Colonic mucosa (tissue), 4 donors: ENCODE measurements at places on chromosomes 11 and 22. TPM values are rescaled to one million over a fixed set of nuclear protein-coding genes. Genes with fewer than 3 reads are reported as not detected.

DNA sequence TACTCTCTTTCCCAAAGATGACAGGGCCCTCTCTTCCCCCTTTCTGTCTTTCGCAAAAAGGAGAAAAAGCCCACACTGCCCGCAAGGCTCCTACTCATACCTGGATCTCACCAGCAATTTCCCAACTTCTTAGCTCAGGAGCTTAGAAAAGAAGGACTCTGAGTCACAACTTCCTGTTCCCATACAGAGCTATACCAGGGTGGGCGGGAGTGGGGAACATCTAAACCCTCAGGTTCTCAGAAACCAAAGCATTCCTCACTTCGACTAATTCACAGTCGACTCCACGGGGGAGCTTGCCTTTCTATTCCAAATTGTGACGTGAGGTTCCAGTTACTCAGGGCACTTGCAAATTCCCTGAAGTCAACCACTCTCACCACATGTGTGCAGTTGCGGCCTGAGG, 61.9 kb downstream of the MTNR1B start:
- no peak for DNase-seq

DNA sequence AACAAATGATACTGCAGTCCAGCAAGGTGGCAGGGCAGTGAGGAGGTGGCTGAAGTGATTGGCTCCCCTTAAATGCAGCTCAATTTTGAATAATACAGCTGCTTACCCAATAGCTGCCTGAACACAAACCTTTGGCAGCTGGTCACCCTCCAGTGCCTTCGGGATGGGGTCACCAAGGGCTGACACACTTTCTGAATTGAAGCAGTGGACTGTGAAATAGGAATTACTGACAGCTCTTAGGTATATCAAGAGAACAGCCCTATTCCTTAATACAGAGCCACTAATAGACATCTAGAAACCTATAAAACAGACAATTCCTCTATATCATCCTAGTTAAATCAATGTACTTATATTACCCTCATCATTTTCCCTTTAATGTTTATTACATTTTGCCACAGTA, 474.2 kb upstream of the KIRREL3 start:
- no peak for DNase-seq

- DNase-seq, result no peak
Measured at GRCh38 chr22:39456522-39457197, at the start of gene MGAT3. MGAT3 (plus strand) TSS chr22:39457012; CDS start chr22:39487348, 30,336 bp downstream.

DNA sequence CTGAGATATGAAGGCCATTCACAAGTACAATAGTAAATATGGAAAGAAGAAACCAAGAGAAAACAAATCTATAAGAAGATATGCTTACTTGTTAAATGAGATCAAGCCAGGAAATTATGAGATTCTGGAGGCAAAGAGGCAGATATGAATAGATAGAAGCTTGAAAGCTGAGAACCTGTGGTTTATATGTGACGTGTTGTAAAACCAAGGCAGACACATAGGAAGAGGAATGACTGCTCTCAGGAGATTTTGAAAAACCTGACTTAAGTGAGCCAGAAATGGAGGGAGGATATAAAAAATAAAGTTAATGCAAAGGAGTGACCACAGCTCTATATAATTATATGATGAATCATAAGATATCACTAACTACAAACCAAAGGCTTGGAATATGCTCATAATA, 1160.5 kb upstream of the CNTN5 start:
- no peak for DNase-seq

DNA sequence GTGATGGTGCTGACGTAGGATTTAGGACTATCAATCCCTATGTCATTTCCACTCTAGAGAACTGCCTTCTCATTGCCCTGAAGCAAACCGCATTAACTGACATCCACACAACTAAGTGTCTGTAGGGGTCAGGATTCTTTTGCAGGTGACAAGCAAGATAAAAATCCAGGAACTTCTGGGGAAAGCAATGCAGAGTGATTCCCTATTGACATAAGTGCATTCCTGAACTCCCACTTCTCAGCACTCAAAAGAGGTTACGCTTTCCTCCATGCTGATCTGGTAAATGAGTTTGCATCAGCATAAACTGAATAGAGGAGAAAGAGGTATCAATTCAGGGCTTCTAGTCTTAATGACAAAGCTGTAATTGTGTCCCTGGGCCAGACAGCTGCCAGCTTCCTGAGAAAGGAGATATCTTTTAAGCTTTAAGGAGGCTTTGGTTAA, 224.6 kb upstream of the ISX start:
- no peak for DNase-seq

GRCh38 chr11:113626736-113627135, 79.4 kb downstream of the TMPRSS5 start:
- no peak for DNase-seq

DNA sequence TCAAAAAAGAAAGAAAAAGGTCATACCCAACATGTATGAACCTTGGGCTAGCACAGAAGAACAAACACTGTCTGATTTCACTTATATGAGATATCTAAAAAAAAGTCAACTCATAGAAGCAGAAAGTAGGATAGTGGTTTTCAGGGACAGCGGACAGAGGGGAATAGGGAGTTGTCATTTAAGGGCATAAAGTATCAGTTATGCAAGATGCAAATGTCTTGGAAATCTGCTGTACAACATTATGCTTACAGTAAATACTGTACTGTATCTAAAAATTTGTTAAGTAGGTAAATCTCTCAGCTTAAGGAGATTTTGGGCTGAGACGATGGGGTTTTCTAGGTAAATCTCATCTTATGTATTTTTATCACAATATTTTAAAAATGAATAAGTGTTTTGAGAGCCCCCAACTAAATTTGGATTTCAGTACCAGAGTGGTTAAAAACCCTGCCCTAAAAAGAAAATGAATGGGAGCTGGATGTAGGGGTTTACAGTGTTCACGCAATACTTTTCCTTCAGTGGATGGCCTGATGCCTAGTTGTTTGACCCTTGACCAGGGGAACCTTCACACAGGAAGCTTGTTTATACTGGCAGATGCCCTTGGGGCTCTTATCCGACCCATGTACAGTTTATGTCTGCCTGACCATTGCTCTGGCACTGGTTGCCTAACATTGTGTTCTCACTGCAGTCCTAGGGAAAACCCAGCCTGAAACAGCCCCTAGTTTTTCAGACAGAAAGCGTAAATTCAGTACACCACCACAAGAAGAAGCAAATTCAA, 34.8 kb downstream of the SLC22A9 start:
- DNase-seq, result no peak

- DNase-seq, result peak; percentile 66
Measured at GRCh38 chr11:19679952-19680828, 32.4 kb upstream of the NAV2 start.

GRCh38 chr11:134667175-134667500, 255.1 kb upstream of the B3GAT1 start:
- DNase-seq, result no peak

DNA sequence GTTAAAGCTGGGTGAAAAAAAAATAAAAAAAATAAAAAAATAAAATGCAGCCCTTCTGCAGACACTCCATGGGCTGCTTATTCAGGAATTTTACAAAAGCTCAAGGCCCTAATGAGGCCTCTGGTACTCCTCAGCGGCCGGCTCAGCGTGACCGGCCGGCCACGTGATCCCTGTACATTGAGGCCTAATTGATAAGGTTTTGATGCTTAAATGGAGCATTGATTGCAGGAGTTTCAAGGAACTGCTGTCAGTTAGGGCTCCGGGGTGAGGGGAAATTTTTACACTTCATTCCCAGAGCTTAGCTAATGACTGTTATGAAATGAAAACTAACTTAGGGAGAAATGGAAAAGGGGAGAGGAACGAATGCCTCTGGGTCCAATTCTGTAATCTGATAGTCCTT, 368.8 kb upstream of the KIRREL3 start:
- no peak for DNase-seq

DNA sequence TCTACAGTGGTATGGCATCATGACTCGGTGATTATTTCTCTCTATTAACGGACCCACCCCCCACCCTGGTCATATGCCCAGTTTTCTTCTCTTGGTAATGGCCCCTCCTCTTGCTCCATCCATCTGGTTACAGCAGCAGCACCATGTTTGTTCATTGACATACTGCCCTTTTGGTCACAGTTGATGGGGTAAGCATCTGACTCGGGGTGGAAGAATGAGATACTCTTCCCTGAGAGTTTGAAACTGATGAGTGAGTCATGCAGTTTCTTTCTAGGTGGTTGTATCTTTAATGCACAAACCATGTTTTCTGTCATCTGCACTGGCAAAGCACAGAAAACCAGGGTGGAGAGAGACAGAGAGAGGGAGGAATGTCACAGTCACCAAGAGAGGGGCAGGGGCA, 126.0 kb downstream of the SYN3 start:
- DNase-seq, result no peak

- no peak for DNase-seq
Measured at GRCh38 chr22:21978564-21979386, 3.8 kb downstream of the TOP3B start.

DNA sequence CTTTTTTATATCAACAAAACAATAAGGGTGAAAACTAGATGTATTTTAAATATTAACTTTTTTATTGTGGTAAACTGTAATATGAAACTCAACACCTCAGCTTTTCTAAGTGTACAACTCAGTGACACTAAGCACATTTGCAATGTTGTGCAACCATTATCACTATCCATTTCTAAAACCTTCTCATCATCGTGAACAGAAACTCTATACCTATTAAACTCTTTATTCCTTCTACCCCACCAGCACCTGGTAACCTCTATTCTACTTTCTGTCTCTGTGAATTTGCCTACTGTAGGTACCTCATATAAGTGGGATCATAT, 9.4 kb downstream of the HORMAD2 start:
- no peak for DNase-seq

- peak; percentile 67 for DNase-seq
Measured at GRCh38 chr11:32894149-32894827, 1.7 kb downstream of the QSER1 start.

DNA sequence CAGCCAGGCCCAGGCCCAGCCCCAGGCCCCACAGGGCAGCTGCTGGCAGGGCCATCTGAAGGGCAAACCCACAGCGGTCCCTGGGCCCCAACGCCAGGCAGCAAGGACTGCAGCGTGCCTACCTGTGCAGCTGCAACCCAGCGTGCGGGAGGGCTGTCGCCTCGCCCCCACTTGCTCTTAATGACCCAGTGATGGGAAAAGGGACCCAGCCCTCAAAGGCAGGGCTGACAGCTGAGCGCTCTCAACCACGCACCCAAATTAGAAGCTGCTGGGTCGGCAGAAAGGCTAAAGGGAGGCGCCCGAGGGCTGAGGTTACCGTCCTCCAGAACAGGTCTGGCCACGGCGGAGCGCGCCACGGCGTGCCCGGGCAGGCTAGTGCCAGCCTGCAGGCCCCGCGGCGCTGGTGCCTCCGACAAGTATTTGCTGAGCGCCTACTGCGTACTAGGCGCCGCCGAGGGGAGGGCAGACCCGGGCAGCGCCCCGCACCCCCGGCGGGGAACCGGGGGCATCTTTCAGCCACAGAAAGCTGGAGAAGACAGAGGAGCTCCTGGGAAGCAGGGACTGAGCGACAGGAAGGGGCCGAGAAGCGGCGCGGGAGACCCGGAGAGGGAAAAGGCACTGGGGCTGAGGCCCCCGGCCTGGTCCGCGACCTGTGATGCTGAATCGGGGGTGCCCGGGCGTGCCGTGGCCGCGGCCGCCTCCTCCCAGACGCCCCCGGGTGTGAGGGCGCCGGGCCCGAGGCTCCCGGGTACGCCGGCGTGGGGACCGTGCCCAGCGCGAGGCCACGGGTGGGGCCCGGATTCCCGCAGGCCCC, 773 bp downstream of the HRAS start:
- DNase-seq, result no peak

GRCh38 chr22:36301851-36302250, 48.9 kb downstream of the APOL1 start:
- DNase-seq, result no peak

GRCh38 chr11:82924522-82925224, 23.1 kb downstream of the DDIAS start:
- no peak for DNase-seq

GRCh38 chr11:80613655-80614054, 1172.8 kb upstream of the TENM4 start:
- DNase-seq, result no peak

MMP11 gene
- 4.5 TPM for total RNA-seq

CHADL gene
- 1.8 TPM for total RNA-seq

APOA4 gene
- total RNA-seq, result not detected

MB gene
- total RNA-seq, result 2.9 TPM

C22orf42 gene
- not detected for total RNA-seq

CRYBB1 gene
- not detected for total RNA-seq

MISFA gene
- total RNA-seq, result 2.5 TPM

MYOD1 gene
- not detected for total RNA-seq

MMP27 gene
- total RNA-seq, result not detected

DDTL gene
- 4.7 TPM for total RNA-seq
